ENCODE measurements at places on chromosomes 6 and 20. TPM values are rescaled to one million over a fixed set of nuclear protein-coding genes. Genes with fewer than 3 reads are reported as not detected.
A peak's percentile ranks its signal among the peaks of the same experiment; 100 is the strongest.

GRCh38 chr20:52426856-52427255 lies 235.3 kb upstream of the ZFP64 start:
- H3K27ac ChIP-seq, result no peak overlapping the region
- H3K36me3 ChIP-seq, result no peaks in the 10 kb centered on the region
- H3K4me1 ChIP-seq, result no peaks in the 10 kb centered on the region
- H3K4me3 ChIP-seq, result no peak overlapping the region

The CTAGE9 gene
- not detected for total RNA-seq

- no peak for DNase-seq
- H3K4me1 ChIP-seq, result peaks cover 11% of the 10 kb centered on the region
- H3K27ac ChIP-seq, result no peak overlapping the region
- no peaks in the 10 kb centered on the region for H3K36me3 ChIP-seq
- H3K27me3 ChIP-seq, result no peaks in the 10 kb centered on the region
Observed at GRCh38 chr6:29797135-29797534, 30.5 kb upstream of the HLA-G start.

DNA sequence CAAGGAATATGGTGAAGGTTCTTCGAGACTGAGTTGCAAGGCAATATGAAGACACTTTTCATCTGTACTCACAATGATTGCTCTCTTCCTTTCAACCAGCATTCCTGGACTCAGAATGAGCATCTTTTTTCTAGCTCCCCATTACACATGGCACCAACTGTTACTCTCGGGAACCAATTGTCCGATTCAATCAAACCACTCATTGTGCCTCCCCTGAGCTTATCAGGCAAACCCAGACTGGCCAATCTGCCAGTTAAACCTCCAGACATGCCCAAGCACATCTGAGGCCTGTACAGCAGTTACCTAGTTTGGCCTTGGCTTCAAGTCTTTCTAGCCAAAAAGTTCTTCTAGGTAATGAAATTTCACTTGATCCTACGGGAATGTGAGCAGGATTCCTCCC lies 164.1 kb downstream of the ID4 start:
- no peaks in the 10 kb centered on the region for H3K4me1 ChIP-seq
- DNase-seq, result no peak
- no peak overlapping the region for H3K4me3 ChIP-seq
- no peak overlapping the region for H3K27ac ChIP-seq
- H3K27me3 ChIP-seq, result no peaks in the 10 kb centered on the region

DNA sequence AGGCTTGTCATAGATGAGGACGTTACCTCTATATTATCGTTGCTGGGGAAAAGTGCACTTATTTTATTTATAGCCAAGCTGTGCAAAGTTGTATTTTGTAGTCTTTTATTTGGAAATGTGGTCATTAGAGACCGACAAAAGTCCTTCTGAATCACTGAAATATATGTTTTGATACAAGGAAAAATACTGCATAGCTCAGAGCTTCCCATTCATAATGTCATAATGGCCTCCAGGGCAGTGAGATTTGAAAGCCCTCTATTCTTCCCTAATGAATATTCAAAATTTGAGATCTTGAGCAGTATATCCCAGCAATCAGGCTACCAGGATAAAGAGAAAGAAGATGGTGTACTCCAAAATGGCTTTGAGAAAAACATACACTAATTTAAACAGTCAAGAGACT lies 64.6 kb downstream of the CAP2 start:
- H3K4me3 ChIP-seq, result no peak overlapping the region
- H3K27me3 ChIP-seq, result no peaks in the 10 kb centered on the region
- H3K36me3 ChIP-seq, result no peaks in the 10 kb centered on the region
- DNase-seq, result no peak
- no peaks in the 10 kb centered on the region for H3K4me1 ChIP-seq

GRCh38 chr20:34337982-34338726 lies 24.9 kb upstream of the ITCH start:
- no peaks in the 10 kb centered on the region for H3K27me3 ChIP-seq
- no peak for DNase-seq
- H3K36me3 ChIP-seq, result no peaks in the 10 kb centered on the region
- H3K4me1 ChIP-seq, result no peaks in the 10 kb centered on the region
- H3K4me3 ChIP-seq, result no peak overlapping the region
- H3K27ac ChIP-seq, result no peak overlapping the region

GRCh38 chr20:62856931-62857619 lies 4.5 kb downstream of the TCFL5 start:
- peaks cover 23% of the 10 kb centered on the region for H3K36me3 ChIP-seq
- DNase-seq, result no peak
- H3K27me3 ChIP-seq, result no peaks in the 10 kb centered on the region
- H3K4me3 ChIP-seq, result no peak overlapping the region
- H3K4me1 ChIP-seq, result peaks cover 12% of the 10 kb centered on the region

DNA sequence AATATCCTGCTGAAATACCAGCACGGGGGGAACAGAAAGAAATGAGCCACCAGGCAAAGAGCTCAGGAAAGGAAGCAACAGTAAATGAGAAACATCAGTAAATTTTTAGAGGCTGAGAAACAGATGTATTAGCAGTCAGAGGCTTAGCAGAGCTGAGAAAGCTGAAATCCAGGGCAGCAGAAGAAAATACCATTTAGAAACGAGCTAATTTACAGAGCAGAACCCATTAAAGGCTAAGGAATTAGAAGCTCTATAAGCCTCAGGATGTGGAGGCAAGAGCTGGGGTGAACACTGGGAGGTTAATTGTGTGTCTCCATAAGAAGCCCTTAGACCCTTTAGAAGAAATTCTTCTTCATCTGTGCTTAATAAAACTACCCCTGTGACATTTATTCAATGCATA lies 178.6 kb upstream of the RGS17 start:
- no peaks in the 10 kb centered on the region for H3K4me1 ChIP-seq
- no peaks in the 10 kb centered on the region for H3K27me3 ChIP-seq
- H3K27ac ChIP-seq, result no peak overlapping the region
- no peak for DNase-seq
- H3K36me3 ChIP-seq, result no peaks in the 10 kb centered on the region
- H3K4me3 ChIP-seq, result no peak overlapping the region

DNA sequence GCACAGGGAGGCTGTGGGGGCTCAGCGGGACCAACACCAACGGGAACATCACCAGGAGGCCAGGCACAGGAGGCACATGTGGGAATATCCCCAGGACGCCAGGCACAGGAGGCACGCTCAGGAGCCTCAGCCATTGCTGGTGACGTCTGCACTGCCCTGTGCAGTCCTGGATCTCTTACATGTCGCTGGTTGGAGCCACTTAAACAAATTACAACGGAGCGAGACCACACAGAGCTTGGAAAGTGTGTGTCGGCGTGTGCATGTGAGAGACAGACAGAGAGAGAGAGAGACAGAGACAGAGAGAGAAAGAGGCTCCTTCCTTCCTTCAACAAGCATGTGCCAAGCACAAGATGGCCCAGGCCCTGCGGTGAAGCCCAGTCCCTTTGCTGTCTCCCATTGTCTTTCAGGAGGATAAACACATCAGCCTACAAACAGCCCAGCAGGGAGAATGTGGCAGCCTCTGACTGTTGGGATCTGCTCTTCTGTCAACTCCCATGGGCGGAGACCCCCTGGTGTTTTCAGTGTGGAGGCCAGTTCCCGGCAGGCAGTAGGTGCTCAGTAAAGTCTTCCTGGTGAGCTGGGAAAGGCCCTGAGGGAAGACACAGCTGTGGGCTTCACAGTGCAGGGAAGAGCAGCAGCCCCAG lies 112.7 kb upstream of the THBS2 start:
- no peaks in the 10 kb centered on the region for H3K36me3 ChIP-seq
- no peaks in the 10 kb centered on the region for H3K4me1 ChIP-seq
- H3K27ac ChIP-seq, result no peak overlapping the region
- no peaks in the 10 kb centered on the region for H3K27me3 ChIP-seq

- H3K36me3 ChIP-seq, result no peaks in the 10 kb centered on the region
- DNase-seq, result no peak
- no peaks in the 10 kb centered on the region for H3K4me1 ChIP-seq
- H3K4me3 ChIP-seq, result no peak overlapping the region
- no peaks in the 10 kb centered on the region for H3K27me3 ChIP-seq
Observed at GRCh38 chr20:44924541-44924940, 14.7 kb downstream of the PABPC1L start.

GRCh38 chr20:50224531-50225255 lies 34.1 kb downstream of the CEBPB start:
- peaks cover 12% of the 10 kb centered on the region for H3K4me1 ChIP-seq
- no peaks in the 10 kb centered on the region for H3K27me3 ChIP-seq
- H3K27ac ChIP-seq, result peak overlapping the region; percentile 78
- DNase-seq, result peak; percentile 91
- no peaks in the 10 kb centered on the region for H3K36me3 ChIP-seq
- H3K4me3 ChIP-seq, result no peak overlapping the region

- DNase-seq, result no peak
- no peak overlapping the region for H3K4me3 ChIP-seq
- no peaks in the 10 kb centered on the region for H3K36me3 ChIP-seq
- no peak overlapping the region for H3K27ac ChIP-seq
- H3K4me1 ChIP-seq, result no peaks in the 10 kb centered on the region
- no peaks in the 10 kb centered on the region for H3K27me3 ChIP-seq
Observed at GRCh38 chr6:144606083-144606482, 320.9 kb downstream of the UTRN start.

DNA sequence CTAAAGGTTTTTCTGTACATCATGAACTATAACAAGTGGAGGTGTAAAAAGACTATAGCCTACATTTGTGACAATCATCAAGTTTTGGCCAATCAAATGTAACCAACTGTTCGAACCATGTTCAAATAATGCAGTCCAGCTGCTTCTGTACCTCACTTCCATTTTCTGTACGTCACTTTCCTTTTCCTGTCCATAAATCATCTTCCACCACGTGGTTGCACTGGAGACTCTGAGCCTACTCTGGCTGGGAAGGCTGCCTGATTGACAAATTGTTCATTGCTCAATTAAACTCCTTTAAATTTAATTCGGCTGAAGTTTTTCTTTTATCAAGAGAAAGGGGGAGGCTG lies 270.4 kb upstream of the JARID2 start:
- H3K27ac ChIP-seq, result no peak overlapping the region
- H3K27me3 ChIP-seq, result no peaks in the 10 kb centered on the region
- H3K4me3 ChIP-seq, result no peak overlapping the region
- H3K4me1 ChIP-seq, result no peaks in the 10 kb centered on the region
- H3K36me3 ChIP-seq, result no peaks in the 10 kb centered on the region

GRCh38 chr6:99867026-99867425 lies 127.0 kb downstream of the MCHR2 start:
- no peak overlapping the region for H3K4me3 ChIP-seq
- no peaks in the 10 kb centered on the region for H3K27me3 ChIP-seq
- no peak overlapping the region for H3K27ac ChIP-seq
- H3K36me3 ChIP-seq, result no peaks in the 10 kb centered on the region
- no peaks in the 10 kb centered on the region for H3K4me1 ChIP-seq

The SLC17A3 gene
- not detected for total RNA-seq
